Transverse colon (tissue), 4 donors: ENCODE measurements at places on chromosomes 7 and 10. TPM values are rescaled to one million over a fixed set of nuclear protein-coding genes. Genes with fewer than 3 reads are reported as not detected.

MRPS17 gene
- total RNA-seq = 2.0 TPM

ZDHHC6 gene
- 15.3 TPM for total RNA-seq

GRCh38 chr10:88672041-88672440 lies 7.8 kb downstream of the LIPF start:
- no peak for DNase-seq
- H3K4me3 ChIP-seq = no peak overlapping the region
- no peaks in the 10 kb centered on the region for H3K4me1 ChIP-seq
- H3K27me3 ChIP-seq = no peaks in the 10 kb centered on the region
- H3K27ac ChIP-seq = no peak overlapping the region

DNA sequence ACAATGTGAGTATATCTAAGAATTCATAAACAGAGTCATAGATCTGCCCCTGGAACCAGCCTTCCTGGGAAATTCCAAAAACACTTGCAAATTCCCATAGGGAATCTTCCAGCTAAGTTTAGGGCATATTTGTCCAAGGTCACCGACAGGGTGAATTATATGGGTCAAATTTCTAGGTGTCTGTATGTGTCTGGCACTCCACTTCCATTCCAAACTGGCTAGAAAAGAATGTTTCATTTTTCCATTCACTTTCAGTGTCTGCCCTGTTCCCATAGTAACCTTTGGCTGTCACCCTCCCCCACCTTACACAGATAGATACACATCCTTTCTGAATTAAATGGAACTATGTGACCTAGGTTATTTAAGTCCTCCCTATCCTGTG lies 230.9 kb downstream of the CREB5 start:
- H3K4me1 ChIP-seq = no peaks in the 10 kb centered on the region
- H3K4me3 ChIP-seq = no peak overlapping the region
- no peak for DNase-seq
- H3K27me3 ChIP-seq = no peaks in the 10 kb centered on the region
- no peaks in the 10 kb centered on the region for H3K36me3 ChIP-seq

DNA sequence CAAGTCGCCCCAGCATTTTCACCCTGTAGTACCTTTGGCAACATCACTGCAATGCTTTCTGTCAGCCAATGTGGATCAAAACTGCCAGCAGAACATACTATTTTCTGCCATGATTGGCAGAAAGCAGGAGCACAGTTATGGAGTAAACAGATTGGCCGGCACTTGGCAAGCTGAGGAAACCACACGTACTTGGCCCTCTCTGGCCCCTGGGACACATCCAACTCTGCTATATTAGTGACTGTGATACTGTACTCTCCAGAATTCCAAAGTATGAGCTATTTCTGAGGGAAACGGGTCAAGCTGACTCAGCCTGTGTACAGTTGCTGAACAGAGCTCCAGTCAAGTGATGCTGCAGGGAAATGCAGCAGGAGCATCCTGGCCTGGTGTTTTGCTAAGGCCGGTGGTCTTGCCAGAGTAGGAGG lies 39.8 kb upstream of the LANCL2 start:
- no peak overlapping the region for H3K27ac ChIP-seq
- DNase-seq = no peak
- no peak overlapping the region for H3K4me3 ChIP-seq
- no peaks in the 10 kb centered on the region for H3K36me3 ChIP-seq

DNA sequence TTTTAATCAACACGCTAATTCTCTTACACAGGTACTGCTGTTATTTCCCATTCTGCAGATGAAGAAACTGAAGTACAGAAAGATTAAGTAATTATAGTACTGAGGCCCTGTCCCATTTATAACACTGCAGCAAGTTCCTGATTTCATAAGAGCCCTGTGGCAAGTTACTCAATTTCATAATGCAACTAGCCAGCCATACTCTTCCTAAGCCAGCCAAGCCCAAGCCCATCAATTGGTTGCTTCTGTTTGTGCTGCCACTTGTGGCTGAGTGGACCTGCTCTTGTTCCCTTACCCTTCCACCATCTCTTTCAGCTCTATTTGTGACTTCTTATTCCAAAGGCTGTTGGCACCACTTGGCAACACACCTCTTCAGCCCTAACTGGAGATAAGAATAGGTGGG lies 19.7 kb upstream of the PRPF18 start:
- DNase-seq = no peak
- H3K4me1 ChIP-seq = no peaks in the 10 kb centered on the region
- no peaks in the 10 kb centered on the region for H3K36me3 ChIP-seq

DNA sequence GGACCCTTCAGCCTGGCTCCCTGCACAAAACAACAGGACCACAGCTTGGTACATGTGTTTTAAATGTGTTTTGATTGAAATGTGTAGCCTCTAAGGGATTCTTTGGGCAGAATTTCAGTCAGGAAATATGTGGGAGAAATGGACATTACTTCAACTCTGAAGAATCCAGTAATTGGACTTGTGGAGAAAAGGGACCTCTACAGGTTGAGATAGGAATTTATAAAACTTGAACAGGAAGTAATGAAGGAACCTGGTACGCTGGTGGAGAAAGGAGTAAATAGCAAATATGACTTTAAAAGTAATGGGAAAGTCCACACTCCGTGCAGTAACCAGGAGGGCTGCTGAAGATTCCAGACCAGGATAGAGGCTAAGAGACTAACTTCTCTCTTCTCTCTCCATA lies 220.5 kb downstream of the LHFPL3 start:
- no peak overlapping the region for H3K4me3 ChIP-seq
- DNase-seq = no peak
- no peaks in the 10 kb centered on the region for H3K36me3 ChIP-seq
- H3K27me3 ChIP-seq = no peaks in the 10 kb centered on the region
- no peak overlapping the region for H3K27ac ChIP-seq
